Astrocyte (in vitro differentiated cells and primary cell): ENCODE measurements at places on chromosomes 4 and X. TPM values are rescaled to one million over a fixed set of nuclear protein-coding genes. Genes with fewer than 3 reads are reported as not detected.

GRCh38 chrX:13252726-13253125 lies 67.1 kb downstream of the ATXN3L start:
- H3K36me3 ChIP-seq, result no peaks in the 10 kb centered on the region
- no peaks in the 10 kb centered on the region for H3K4me1 ChIP-seq
- DNase-seq, result peak; percentile 32
- H3K27me3 ChIP-seq, result no peaks in the 10 kb centered on the region
- H3K27ac ChIP-seq, result no peak overlapping the region

Gene FAM184B
- total RNA-seq, result 0.46 and 0.54 TPM in 2 replicates

- peaks cover 12% of the 10 kb centered on the region for H3K4me1 ChIP-seq
- peaks cover 85% of the 10 kb centered on the region for H3K36me3 ChIP-seq
These were observed 74.9 kb downstream of the METTL14 start for GRCh38 chr4:118760092-118760491.

Gene DTHD1
- total RNA-seq, result not detected in 2 replicates

- H3K27ac ChIP-seq, result no peak overlapping the region
- no peaks in the 10 kb centered on the region for H3K4me1 ChIP-seq
- no peaks in the 10 kb centered on the region for H3K27me3 ChIP-seq
- no peak overlapping the region for H3K4me3 ChIP-seq
These were observed 11.3 kb upstream of the BTC start for GRCh38 chr4:74805601-74806000.

GRCh38 chr4:47838445-47838844 lies 578 bp upstream of the CORIN start:
- no peak overlapping the region for H3K4me3 ChIP-seq
- peaks cover 13% of the 10 kb centered on the region for H3K4me1 ChIP-seq
- no peaks in the 10 kb centered on the region for H3K27me3 ChIP-seq
- DNase-seq, result no peak

Gene SYTL5
- total RNA-seq, result 8.4 TPM in 2 replicates

Gene ATP2B3
- 0.46 and 0.52 TPM in 2 replicates for total RNA-seq

DNA sequence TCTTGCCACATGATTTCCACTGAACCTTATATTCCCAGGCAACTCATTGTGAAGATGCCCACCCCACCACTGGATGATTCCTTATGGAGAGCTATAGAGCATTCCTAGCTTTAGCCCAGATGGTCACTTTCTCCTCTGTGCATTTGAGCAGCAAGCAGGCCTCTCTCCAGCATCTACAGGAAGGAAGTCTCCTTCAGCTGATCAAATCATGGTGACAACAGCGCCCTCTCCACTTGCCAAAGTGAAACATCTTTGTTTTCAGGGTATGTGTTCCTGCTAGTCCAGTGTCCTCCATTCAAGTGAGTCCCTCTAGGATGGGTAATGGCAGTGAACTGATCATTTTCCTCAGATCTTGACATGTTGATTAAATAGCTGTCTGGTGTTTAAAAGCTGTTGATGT lies 10.9 kb upstream of the SYTL5 start:
- DNase-seq, result no peak
- no peak overlapping the region for H3K27ac ChIP-seq
- no peaks in the 10 kb centered on the region for H3K36me3 ChIP-seq
- H3K4me1 ChIP-seq, result peaks cover 5% of the 10 kb centered on the region

Gene PWWP3B
- 3.1 and 3.3 TPM in 2 replicates for total RNA-seq

Gene ZNF280C
- total RNA-seq, result 7.3 and 7.8 TPM in 2 replicates

- peaks cover 20% of the 10 kb centered on the region for H3K4me1 ChIP-seq
- no peak overlapping the region for H3K4me3 ChIP-seq
- no peak overlapping the region for H3K27ac ChIP-seq
These were observed 24.0 kb downstream of the GALNT7 start for GRCh38 chr4:173192375-173193162.

DNA sequence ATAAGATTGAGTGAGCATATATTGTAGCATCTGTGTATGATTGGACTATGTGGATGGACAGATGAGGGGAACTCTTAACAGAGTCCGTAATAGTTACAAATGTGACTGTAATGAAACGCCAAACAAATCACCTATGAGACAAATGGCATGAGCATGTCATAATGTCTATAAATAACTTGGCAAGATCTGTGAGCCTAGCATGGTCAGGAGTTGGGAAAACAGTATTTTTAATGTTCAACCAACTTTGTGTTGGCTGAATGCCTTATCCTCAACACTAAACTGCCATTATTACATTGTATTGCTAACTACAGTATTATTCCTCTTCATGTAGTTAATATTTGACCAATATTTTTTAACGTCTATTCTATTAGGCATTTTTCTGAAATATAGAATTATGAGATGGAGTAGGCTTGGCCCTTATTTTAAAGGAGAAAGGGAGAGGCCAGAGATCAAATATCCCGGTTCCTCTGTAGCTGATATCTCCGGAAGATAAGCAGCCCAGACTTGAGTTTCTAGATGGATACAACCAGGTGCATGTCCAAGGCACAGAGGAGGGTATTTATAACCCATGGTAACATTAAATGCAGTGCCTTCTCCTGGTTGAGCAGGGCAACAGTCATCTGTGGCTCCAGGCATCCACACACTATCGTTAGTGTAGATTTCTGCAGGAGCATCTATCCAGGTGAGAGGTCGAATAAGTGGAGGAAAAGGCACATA lies 32.7 kb downstream of the PF4 start:
- no peak overlapping the region for H3K27ac ChIP-seq
- no peak overlapping the region for H3K4me3 ChIP-seq
- peaks cover 3% of the 10 kb centered on the region for H3K4me1 ChIP-seq

GRCh38 chr4:151408380-151408629 lies 671 bp upstream of the FHIP1A start:
- peaks cover 13% of the 10 kb centered on the region for H3K27me3 ChIP-seq
- no peaks in the 10 kb centered on the region for H3K36me3 ChIP-seq
- peaks cover 4% of the 10 kb centered on the region for H3K4me1 ChIP-seq
- H3K27ac ChIP-seq, result no peak overlapping the region
- peak overlapping the region; percentile 64 for H3K4me3 ChIP-seq
- no peak for DNase-seq

DNA sequence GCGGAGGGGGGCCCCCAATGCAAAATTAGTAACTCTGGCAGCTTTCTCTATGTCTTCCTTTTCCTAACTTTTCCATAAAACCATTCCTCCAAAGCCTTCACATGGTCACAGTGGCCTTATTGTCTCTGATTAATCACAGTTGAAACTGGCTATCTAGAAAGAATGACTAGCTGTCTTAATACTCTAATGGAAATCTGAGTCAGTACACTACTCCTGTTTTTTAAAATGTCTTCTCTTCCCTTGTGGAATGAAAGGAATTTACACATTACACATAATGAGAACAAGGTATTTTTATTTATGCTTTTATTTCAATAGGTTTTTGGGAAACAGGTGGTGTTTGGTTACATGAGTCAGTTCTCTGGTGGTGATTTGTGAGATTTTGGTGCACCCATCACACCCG lies 66.3 kb upstream of the PUDP start:
- DNase-seq, result no peak
- H3K27ac ChIP-seq, result no peak overlapping the region
- H3K36me3 ChIP-seq, result no peaks in the 10 kb centered on the region
- no peaks in the 10 kb centered on the region for H3K27me3 ChIP-seq

- H3K36me3 ChIP-seq, result no peaks in the 10 kb centered on the region
- no peak for DNase-seq
- H3K4me1 ChIP-seq, result no peaks in the 10 kb centered on the region
- H3K27me3 ChIP-seq, result no peaks in the 10 kb centered on the region
These were observed 310.0 kb upstream of the AADAT start for GRCh38 chr4:170399581-170400293.

DNA sequence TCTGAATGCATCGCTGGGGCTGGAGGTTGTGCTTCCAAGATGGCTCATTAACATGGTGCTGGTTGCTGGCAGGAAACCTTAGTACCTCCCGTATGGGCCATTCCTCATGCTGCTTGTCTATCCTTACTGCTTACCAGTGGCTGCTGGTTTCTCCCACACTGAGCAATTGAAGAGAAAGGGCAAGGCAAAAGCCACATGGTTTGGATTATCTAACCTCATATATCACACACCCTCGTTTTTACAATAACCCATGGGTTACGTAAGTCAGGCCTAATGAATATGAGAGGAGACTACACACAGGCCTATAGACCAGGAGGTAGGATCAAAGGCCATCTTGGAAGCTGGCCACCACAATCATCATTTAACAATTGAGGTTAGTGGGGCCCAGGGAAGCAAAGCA lies 141.8 kb upstream of the EDNRA start:
- H3K4me3 ChIP-seq, result no peak overlapping the region
- H3K27me3 ChIP-seq, result no peaks in the 10 kb centered on the region
- peak; percentile 60 for DNase-seq
- no peaks in the 10 kb centered on the region for H3K36me3 ChIP-seq
- H3K4me1 ChIP-seq, result peaks cover 12% of the 10 kb centered on the region

Gene HSFX3
- not detected in 2 replicates for total RNA-seq

Gene GLRA3
- total RNA-seq, result not detected in 2 replicates

DNA sequence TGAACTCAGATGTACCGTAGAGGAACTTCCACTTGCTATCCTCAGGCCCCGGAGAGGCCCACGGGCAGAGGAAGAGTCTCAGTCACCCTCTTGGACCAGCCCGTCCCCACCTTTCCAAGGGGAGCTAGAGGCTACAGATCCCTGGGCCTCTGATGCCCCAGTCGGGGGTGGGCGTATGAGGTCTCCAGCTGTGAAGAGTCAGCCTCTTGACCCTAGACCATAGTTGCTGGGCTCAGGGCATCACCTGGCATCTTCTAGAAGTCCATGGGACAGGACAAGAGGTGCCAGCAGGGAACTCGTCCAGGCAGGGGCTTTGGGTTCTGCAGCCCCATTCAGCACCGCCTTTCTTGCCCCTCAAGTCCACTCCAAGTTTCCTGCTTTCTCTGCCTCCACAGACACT lies 11.6 kb downstream of the SASH3 start:
- H3K4me3 ChIP-seq, result no peak overlapping the region
- no peak for DNase-seq
- no peaks in the 10 kb centered on the region for H3K27me3 ChIP-seq
- no peak overlapping the region for H3K27ac ChIP-seq
- H3K36me3 ChIP-seq, result no peaks in the 10 kb centered on the region

Gene FAM47A
- total RNA-seq, result not detected in 2 replicates

GRCh38 chr4:86967073-86967472 lies 32.3 kb downstream of the AFF1 start:
- no peaks in the 10 kb centered on the region for H3K27me3 ChIP-seq
- no peak overlapping the region for H3K27ac ChIP-seq
- H3K36me3 ChIP-seq, result no peaks in the 10 kb centered on the region
- no peaks in the 10 kb centered on the region for H3K4me1 ChIP-seq
- DNase-seq, result no peak

DNA sequence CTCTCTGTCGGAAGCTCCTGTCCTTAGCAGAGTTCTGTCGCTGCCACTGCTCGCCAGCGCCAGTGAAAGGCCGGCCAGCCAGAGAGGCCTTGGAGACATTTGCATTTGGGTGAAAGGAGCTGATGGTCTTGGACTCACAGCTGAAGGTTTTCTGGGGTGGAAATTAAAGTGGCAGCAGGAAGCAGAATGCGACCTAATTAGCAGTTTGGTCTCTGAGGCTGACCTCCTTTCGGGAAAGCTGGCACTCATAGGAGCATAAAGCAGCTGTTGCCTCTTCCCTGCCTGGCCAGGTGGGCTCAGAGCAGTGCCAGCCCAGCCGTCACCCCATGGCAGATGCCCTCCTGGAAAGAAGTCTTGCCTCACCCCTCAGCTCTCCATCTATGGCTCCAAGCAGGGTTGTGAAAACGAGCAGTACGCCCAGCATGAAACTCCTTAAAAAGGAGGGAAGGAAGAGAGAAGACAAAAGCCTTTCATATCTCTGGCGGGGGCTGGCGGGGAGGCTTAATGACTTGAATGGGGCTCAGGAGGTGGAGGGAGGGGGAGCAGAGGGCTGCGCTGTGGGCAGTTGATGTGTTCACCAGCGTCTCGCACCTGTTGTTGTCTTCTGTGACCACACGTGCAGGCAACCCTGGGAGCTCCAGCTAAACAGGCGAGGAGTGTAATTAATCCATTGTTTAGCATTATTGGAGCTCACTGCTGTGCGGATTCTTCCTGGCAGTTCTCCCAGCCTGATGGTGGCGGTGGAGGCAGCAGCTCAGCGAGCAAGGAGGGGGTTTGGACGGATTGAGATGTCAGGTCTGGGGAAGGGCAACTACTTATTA lies 264.0 kb downstream of the MID1IP1 start:
- H3K4me1 ChIP-seq, result no peaks in the 10 kb centered on the region
- H3K27me3 ChIP-seq, result no peaks in the 10 kb centered on the region
- no peak overlapping the region for H3K27ac ChIP-seq
- H3K4me3 ChIP-seq, result no peak overlapping the region
- no peak for DNase-seq

Gene ITM2A
- 40.7 and 54.1 TPM in 2 replicates for total RNA-seq

Gene GK
- total RNA-seq, result 2.8 and 2.9 TPM in 2 replicates

GRCh38 chr4:52780617-52781354 lies 29.6 kb upstream of the ERVMER34-1 start:
- H3K4me3 ChIP-seq, result no peak overlapping the region
- H3K27ac ChIP-seq, result no peak overlapping the region
- DNase-seq, result no peak
- H3K27me3 ChIP-seq, result no peaks in the 10 kb centered on the region

Gene STAP1
- not detected in 2 replicates for total RNA-seq

GRCh38 chr4:61553557-61554125 lies 353.5 kb downstream of the ADGRL3 start:
- no peak for DNase-seq
- no peak overlapping the region for H3K4me3 ChIP-seq
- no peaks in the 10 kb centered on the region for H3K27me3 ChIP-seq
- H3K36me3 ChIP-seq, result no peaks in the 10 kb centered on the region
- H3K4me1 ChIP-seq, result peaks cover 16% of the 10 kb centered on the region

Gene FATE1
- not detected in 2 replicates for total RNA-seq

GRCh38 chr4:159146488-159146887 lies 43.6 kb downstream of the RAPGEF2 start:
- H3K36me3 ChIP-seq, result no peaks in the 10 kb centered on the region
- H3K27me3 ChIP-seq, result no peaks in the 10 kb centered on the region

Gene ADGRG4
- total RNA-seq, result 0.14 and 0.19 TPM in 2 replicates

DNA sequence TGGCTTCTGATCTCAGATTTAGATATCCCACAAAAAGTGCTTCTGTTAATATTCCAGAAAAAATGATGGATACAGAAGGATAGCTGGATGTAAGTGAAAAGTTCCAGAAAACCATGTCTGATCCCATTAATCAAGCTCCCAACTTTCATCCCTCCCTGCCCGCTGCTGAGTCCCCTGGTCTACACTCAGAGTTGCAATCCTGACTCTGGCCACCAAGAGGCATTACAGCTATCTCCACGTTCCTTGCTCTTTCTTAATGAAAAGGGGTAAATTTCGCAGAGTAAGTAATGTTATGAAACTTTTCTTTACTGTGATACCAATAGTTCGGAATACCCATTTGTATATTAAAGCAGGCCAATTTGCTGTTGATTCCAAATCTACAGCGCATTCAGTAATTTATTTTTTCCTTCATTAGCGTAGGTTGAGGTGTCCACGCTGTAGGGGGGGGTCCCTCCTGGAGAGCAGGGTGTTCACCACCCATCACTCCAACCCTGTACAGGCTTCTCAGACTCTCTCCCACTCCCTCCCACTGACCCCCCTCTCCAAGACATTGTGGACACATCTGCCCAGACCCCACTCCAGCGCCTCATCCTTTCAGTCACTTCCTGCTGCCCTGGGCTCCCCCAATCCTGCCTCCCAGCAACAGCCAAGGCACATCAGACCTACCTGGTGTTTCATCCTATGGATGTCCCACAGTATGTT lies 55.1 kb downstream of the RAB40A start:
- H3K4me1 ChIP-seq, result peaks cover 4% of the 10 kb centered on the region
- H3K27me3 ChIP-seq, result no peaks in the 10 kb centered on the region
- H3K36me3 ChIP-seq, result no peaks in the 10 kb centered on the region
